Mononuclear cell (primary cell): ENCODE measurements at places on chromosomes 6 and 20. TPM values are rescaled to one million over a fixed set of nuclear protein-coding genes. Genes with fewer than 3 reads are reported as not detected.

CRYBG1 gene
- 60.9 TPM for total RNA-seq

CD24 gene
- total RNA-seq: 2.4 TPM

SERAC1 gene
- total RNA-seq: 2.1 TPM

F13A1 gene
- total RNA-seq: 158 TPM
